ENCODE measurements at places on chromosomes 12 and 14. TPM values are rescaled to one million over a fixed set of nuclear protein-coding genes. Genes with fewer than 3 reads are reported as not detected.

Gene PKP2
- total RNA-seq = 9.5 TPM

Gene CEBPE
- total RNA-seq = not detected

Gene SLC17A8
- total RNA-seq = not detected

Gene NYNRIN
- total RNA-seq = 11.6 TPM

Gene TAS2R14
- total RNA-seq = 6.9 TPM

Gene ACAD10
- total RNA-seq = 16.4 TPM

Gene FSCB
- total RNA-seq = under 0.01 TPM

Gene TAS2R9
- not detected for total RNA-seq

Gene NTN4
- 51.9 TPM for total RNA-seq

Gene ISM2
- under 0.01 TPM for total RNA-seq

Gene LTB4R2
- total RNA-seq = 3.9 TPM

Gene IGF1
- under 0.01 TPM for total RNA-seq

Gene DNAI7
- not detected for total RNA-seq

Gene FRMD6
- 524 TPM for total RNA-seq

Gene GALNT8
- total RNA-seq = under 0.01 TPM

Gene DIO2
- total RNA-seq = 31.5 TPM

Gene TAS2R13
- total RNA-seq = 3.9 TPM

Gene PLCZ1
- total RNA-seq = not detected

Measured in fibroblast of villous mesenchyme (primary cell).